Epithelial cell of proximal tubule (primary cell): ENCODE measurements at places on chromosomes 6 and 20. TPM values are rescaled to one million over a fixed set of nuclear protein-coding genes. Genes with fewer than 3 reads are reported as not detected.

DNA sequence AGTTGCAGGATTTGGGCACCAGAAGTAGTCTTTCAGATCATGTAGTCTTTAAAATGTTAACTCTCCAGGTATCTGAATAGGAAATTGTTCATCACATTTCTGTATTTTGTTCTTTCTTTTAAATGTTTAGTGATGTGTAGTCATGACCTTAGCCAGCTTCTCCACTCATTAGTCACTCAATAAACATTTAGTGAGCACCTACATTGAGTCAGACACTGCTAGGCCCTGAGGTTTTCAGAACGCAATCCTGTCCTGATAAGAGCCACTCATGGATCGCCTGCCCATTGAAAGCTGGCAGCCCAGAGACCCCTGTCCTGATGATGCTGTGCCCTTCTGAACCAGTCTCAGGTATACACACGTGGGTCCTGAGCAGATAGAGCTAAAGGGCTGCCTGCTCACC lies 163.4 kb upstream of the HEY2 start:
- DNase-seq: no peak

Gene RXRB
- total RNA-seq: 15.0 and 15.1 TPM in 2 replicates

Gene CFAP61
- total RNA-seq: not detected in 2 replicates

Gene HCK
- not detected in 2 replicates for total RNA-seq
